ENCODE measurements at places on chromosomes 3 and 15.

DNA sequence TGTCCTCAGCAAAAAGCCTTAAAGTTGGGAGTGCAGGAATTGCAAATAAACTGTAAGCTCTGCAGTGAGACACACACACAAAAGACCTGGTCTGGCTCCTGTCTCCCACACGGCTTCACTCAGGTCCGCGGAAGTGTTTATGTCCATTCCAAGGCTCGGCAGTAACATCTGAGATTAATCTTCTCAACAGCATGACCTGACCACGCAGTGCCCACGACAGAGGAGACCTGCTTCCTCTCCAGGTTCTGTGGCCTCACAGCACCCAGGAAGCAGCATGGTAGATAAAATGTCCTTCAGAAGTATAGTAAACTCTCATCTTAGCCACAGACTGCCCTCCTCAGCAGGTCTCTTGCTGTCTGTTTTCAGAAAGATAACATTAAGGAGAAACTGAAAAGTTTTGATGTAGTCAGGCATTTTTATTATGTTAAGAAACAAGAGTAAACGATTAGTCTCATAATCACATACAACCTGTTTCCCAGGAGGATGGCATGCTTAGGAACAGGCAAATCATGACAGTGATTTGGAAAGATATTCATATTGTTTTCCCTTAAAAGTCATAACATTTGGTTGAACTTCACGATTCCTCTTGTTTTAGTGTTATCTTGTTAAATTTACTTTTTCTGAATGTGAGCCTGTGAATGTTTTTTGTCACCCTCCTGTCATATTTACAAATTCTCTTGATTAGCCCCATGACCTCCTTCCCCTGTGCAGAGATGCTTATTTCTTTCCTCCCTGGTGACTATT is 34.6 kb downstream of the CD200R1L start:
- DNase-seq: no peak

GRCh38 chr3:192514081-192514753 is 213.1 kb downstream of the FGF12 start:
- DNase-seq: no peak

DNA sequence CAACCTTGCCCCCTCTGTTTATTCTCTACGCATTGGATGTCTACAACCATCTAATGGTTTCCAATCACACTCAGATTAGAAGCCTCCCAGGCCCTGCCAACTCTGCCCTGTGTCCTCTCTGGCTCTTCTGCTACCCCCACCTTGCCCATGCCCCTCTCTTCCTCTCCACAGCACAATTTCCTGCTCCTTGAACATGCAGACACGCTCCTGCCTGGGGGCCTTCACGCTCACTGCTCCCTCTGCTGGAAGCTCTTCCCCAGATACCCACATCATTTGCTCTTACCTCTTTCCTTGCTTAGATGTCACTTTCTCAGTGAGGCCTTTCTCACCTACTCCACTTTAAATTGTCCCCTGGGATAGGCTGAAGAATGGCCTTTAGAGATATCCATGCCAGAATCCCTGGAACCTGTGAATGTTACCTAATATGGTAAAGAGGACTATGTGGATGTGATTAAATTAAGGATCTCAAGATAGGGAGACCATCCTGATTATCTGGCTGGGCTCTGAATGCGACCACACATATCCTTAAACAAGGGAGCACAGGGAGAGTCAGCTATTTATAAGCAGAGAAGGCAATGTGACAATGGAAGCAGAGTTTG is 9.9 kb downstream of the KY start:
- DNase-seq: no peak

DNA sequence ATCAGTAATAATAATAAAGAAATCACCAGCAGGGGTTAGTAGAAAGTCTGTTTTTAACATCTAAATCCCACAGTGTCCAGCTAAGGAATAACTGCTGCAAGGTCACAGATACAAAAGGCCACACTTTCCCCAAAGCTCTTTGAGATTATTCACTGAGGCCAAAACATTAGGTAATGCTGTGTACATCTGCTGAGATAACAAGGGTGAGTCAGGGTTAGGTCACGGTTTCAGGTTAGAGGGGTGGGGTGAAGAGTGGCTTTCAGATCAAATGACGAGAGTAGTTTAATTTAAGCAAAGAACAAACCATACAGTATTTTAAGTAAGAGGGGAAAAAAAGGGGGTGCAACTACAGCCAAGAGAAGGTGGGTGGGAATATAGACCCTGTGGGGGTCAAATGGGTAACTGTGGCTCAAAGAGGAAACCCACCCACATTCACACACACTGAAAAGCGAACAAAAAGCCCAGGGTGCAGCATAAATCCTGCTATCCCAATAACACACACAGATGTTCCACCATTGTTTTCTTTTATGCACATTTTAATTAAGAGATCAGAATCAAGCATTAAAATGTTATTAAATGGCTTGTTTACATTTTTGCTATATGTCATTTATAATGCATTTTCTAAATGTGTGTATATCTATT is 412.9 kb downstream of the TIGIT start:
- peak; percentile 90 for DNase-seq

- DNase-seq: no peak
Measured at GRCh38 chr3:47365213-47366153, 15.3 kb upstream of the PTPN23 start.

DNA sequence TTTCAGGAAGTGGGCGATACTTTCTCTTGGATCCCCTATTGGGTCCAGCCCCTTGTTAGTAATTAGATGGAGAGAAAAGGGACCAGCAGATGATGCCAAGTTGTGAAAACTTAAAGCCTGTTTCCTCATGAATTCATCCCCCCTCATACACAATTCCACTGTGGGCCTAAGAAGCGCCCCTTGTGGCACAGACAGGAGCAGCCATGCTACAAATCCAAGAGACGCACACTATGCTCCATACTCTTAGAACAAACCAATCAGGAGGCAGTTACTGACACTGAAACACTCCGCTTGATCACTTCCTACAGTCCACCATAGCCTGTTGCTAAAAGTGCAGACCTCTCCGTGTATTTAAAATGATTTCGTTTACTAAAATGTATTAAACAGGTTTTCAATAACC is 111.3 kb upstream of the ARRDC4 start:
- DNase-seq: no peak

DNA sequence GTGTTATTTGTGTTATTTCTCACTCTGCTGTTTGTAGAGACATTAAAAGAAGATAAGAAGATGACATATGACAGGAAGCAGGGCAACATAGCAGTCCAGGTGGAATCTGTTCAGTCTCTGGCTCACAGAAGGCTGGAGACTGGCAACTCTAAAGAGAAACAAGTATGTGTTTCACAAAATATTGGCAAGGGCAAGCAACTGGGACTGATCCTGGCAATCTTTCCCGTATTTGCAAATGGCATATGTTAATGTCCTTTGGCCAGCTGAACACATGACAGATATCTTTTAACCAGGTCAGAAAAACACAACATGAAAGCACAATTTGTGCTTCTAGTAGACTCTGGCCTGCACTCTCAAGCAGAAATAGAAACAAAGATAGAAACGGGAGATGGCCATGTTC is 1354.1 kb upstream of the EPHA6 start:
- DNase-seq: no peak

DNA sequence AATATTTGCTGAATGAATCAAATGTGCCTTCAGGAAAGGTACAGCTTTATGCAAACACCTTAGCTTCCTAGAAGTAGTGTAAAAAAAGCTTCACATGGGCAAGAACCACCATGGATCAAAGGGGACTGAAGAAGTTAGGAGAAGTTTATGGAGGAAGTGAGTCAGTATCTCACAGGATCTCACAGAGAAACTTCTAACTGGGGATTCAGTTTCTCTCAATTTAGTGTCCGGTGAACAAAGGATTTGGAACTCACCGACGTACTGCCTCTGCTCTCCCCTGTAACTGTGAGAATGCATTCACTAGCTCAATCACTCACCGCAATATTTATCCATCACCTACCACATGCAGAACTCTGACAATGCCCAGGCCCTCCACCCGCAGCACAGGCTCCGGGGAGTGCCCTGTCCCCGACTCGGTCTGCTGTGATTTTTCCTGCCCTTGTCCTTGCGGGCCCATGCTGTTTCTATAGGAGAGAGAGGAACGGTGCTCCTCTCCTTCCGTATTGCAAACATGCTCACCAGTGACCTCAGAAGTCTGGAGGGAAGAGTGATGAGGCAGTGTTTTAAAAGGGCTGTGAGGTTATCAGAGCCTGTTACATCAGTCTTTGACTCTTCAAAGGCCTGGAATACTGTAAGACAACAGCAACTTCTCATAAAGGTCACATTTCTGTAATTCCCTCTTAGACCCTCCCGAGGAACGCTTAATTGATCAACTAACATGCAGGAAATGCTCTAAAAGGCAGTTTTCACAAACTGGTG is 222.5 kb upstream of the ICE2 start:
- no peak for DNase-seq

DNA sequence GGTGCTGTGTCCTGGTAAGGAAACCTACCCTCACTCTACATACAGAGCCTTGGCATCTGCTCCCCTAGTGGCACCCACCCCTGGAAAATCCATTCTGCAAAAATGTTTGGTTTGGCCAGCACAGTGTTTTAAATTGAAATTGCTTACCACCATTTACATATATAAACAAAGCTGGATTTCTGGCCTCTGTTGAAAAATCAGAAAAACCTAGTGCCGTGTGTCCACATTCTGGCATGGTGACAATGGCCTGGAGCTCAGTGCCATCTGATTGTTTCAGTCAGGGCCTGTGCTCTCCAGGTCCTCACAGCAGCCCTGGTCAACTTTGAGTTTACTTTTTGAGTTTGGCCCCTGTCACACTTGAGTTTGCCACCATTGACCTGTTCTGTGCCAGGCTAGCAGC is 2.9 kb upstream of the IL17RC start:
- no peak for DNase-seq
